ENCODE measurements at places on chromosomes 6 and 20.

DNA sequence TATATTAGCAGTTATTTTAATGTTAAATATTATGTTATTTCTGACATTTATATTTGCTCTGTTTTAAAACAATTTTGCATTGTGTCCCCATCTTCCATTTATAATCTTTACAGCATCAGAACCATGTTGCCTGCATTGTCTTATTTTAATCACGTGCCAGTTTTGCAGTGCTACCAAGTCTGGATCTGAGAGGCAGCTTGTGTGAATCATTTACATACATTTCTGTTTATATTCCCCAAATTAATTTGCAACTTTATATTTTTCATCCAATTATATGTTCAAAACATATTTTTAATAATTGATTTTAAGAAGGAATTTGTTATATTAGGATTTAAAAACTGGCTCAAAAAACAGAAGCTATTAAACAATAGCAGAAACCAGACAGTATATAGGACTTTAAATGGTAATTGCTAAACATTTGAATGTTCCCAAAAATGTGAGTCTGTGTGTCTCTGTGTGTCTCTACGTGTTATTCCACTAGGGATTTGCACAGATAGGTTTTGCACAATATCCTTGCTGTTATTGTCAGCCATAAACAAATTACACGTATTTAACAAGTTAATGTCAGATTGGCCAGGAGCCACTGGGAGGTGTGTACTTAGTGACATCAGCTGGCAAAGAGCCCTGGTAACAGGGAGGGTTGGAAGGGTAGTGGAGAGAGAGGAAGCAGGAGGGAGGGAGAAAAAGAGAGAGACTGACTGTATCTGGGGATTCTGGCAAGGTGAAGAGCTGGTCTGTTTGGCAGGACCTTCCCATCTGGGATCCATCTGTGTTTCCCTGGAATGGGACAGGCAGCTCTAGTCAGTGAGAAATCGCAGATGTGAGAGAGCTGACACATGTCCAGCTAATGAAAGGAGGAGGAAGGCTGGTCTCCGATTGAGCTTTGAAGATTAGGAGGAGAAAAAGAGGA, 72.1 kb downstream of the CBFA2T2 start:
- peak; percentile 99 for DNase-seq

DNA sequence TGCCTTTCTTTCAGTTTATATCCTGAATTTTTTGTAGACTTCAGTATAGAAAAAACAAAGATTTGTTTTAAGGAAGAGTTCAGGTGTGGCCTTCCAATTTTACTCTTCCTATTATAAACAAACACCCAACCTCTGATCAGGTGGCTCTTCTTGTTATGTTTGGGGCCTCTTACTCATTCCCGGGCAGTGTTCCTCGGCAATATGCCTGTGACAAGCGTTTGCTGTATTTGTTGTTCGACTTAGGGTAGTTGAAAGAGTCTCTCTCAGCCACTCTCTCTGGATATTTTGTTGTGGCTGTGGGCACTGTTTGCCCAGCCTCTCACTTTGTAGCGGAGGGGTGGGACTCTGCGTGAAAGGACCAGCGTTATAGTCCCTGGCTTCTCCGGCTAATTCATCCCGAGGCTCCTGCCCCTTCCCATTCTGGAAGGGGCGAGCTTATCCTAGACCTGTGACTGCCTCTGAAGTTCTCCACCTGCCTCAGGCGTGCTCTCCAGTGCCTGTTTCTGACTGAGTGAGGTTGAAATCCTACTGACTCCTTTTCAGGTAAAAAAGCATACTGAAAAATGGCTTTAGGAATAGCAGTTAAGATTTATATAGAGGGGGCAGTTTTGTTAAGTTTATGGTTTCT, 97.4 kb downstream of the PLCB4 start:
- DNase-seq = no peak

- no peak for DNase-seq
These were observed 220.0 kb downstream of the ADGRG6 start for GRCh38 chr6:142521791-142522190.

- DNase-seq = no peak
These were observed 17.0 kb downstream of the MDGA1 start for GRCh38 chr6:37680668-37681067.

GRCh38 chr6:33696548-33697518, 14.7 kb downstream of the UQCC2 start:
- DNase-seq = peak; percentile 85
